ENCODE measurements at places on chromosomes 4 and X.

GRCh38 chr4:102871772-102872171 is 3.0 kb downstream of the CISD2 start:
- DNase-seq: no peak

DNA sequence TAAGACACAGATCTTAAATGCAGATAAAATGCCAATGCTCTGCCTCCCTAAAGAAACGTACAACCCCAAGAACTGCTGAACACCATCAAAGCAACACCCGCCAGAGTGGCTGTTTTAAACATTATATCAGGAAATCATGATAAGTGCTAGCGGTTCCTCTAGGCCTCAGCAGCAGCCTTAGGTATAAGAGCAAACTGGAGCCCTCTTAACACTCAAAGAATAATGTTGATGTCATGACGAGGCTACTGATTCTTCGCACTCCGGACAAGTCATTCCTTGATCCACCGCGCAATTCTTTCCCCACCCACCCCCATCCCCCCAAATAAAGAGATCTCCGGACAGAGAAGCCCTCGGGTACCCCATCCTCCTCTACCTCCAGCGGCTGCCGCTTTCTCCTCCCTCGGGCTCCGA is 507 bp downstream of the LIN54 start:
- DNase-seq: no peak

- DNase-seq: no peak
These were observed 1865.3 kb upstream of the AGA start for GRCh38 chr4:179307297-179308136.

DNA sequence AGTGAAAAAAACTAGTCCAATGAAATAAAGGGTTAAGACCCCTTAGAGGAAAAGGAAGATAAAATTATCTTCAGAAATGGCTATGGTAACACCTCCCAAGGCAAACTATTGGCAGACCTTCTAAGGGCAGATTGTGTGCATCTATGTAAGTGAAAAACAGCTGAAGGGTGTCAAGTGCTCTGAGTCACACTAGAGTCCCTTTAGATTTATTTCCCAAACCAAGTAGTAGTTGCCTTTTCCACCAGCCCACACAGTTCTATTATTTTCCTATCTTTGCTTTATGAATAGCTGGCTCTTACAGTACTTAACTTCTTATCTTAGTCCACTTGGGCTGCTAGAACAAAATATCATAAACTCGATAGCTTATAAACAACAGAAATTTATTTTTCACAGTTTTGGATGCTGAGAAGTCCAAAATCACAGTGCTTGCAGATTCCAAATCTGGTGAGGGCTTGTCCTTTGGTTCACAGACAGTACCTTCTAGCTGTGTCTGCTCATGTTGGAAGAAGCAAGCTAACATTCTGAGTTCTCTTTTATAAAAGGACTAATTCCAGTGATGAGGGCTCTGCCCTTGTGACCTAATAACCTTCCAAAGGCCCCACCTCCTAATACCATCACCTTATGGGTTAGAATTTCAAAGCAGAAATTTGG is 143.6 kb downstream of the GRID2 start:
- DNase-seq: no peak

DNA sequence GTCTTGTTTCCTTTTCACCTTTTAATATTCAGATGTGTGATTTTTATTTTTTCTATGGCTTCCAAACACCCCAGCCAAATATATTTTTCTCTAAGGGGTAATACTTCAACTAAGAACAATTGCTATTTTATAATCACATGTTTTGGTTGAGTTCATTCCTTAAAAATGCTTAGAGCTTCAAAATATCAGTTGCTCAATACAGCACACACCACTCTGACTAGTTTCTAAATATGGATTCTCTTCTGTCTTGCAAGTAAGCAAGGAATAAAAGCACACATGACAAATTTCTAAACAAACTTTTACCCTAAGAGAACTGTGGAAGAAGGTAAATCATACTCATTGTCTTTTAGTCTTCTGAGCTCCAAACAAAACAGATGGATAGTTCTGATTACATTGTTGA is 27.2 kb downstream of the ANTXR2 start:
- no peak for DNase-seq

DNA sequence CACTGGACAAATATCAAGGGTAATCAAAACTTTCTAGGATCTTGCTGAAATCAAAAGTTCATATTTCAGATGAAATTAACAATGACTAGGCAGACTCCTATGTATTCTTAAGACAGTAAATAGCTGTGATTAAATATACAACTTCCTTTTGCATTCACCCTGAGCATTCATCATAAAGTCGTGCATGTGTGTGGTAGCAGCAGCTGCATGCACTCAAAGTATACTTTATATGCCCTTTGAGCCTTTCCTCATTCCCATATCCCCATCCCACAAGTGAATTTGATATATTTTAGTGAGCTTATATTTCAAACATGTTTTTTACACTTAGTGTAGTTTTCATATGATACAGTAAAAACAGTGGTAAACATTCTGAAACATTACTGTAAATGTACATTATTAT is 959.0 kb downstream of the C4orf33 start:
- DNase-seq: no peak

GRCh38 chrX:21745756-21746155 is 12.2 kb downstream of the SMPX start:
- DNase-seq: no peak

GRCh38 chr4:635851-636627 is 10.7 kb downstream of the PDE6B start:
- no peak for DNase-seq
